ENCODE measurements at places on chromosomes 2 and 18.

DNA sequence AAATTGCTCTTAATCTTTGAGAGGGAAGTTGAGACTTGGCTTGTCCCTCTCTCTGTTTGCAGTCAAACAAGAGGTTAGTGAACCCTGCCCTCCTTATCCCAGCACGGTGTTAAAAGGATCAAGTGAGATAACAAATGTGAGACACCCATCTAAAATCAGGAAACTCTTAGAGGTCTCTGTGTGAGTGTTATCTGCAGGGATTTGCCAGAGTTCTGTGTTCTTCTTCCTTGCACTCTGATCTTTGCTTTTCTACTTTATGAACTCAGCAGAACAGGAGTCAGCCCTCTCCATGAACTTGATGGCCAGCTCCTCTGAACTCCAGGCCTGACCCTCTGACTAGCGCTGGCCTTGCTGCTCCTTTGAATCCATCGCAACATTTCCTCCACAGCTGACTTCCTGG is 123.8 kb downstream of the NCKAP5 start:
- no peak for DNase-seq

GRCh38 chr2:58006256-58006951 is 40.2 kb upstream of the VRK2 start:
- peak; percentile 41 for DNase-seq

GRCh38 chr2:42813763-42814162 is 21.4 kb upstream of the HAAO start:
- no peak for DNase-seq

DNA sequence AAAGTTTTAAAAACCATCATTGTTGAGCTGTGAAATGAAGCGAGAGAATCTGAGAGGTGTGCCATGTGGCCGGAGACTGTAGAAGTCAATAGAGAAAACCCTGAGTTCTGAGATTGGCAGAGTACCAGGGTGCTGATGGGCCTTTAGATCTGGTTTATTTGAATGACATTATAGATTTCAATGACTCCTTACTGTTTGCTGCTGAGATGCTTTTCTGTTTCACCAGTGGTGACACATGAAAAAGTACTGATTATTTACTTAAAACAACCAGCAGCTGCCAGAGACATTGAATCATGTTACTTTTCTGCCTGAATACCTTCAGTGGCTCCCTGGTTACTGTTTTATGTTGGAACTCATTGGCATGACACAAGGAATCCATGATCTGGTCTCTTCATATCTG is 602.7 kb upstream of the ZNF804A start:
- no peak for DNase-seq

All from MM.1S (cell line).